Stimulated activated CD8-positive, alpha-beta memory T cell treated with anti-CD3 and anti-CD28 coated beads, Interleukin-2, amount 100 ng/mL, for 1 hour (primary cell): ENCODE measurements at places on chromosomes 12 and 14.

DNA sequence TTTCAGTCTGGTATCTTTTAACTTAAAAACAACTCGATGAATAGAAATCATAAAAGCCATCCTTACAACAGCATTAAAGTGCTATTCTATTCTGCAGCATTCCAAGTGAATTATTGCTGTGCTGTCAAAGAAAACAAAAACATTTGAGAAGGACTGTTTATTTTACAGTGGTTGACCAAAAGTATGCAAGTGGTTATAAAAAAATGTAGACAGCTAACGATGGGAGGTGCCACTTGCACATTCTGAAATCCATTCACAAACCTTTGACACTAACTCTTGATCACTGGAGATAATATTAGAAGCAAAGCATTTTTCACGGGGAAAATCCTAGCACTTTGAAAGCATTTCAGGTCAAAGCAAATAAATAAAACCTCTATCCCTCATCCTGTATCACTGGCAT is 55.6 kb downstream of the HMGA2 start:
- DNase-seq: no peak

DNA sequence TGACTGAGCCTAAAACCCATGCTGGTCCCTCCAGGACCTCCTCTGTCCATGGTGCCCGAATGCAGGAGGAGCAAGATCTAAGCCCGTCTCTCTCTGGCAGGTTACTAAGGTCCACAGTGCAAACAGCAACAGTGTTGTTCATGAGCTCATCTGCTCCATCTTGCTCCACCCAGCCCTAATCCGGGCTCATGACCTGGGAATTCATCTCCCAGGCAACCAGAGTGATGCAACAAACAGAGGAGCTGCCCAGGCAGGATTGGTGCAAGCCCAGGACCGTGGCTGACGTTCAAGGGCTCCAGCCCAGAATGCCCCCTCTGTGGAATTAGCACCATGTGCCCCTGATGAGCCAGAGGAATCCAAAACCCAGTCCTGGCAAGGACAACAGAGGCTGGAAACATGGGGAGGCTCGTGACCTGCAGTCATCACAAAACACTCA is 29.9 kb downstream of the HSPB8 start:
- DNase-seq: no peak

DNA sequence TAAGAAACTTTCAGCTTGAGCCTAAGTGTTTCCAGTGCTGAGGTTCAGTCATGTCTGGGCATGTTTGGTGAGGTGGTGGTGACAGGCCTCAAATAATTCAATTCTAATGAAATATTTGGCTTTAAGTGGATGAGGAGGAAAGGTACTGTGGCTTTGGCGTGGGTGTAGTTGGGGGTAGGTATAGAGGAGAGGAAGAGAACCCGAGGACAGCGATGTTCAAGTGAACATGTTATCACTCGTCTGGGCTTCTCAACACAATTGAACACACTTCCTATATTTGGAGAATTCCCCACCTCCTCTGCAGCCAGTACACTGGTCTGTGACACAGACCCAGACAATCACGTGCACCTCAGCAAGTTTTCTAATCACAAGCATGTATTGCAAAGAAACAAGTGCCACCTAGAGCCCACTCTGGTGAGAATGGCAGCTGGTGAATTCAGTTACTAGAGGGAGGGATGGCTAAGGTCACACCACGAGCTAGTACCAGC is 53.0 kb downstream of the IFNG-AS1 start:
- DNase-seq: no peak

DNA sequence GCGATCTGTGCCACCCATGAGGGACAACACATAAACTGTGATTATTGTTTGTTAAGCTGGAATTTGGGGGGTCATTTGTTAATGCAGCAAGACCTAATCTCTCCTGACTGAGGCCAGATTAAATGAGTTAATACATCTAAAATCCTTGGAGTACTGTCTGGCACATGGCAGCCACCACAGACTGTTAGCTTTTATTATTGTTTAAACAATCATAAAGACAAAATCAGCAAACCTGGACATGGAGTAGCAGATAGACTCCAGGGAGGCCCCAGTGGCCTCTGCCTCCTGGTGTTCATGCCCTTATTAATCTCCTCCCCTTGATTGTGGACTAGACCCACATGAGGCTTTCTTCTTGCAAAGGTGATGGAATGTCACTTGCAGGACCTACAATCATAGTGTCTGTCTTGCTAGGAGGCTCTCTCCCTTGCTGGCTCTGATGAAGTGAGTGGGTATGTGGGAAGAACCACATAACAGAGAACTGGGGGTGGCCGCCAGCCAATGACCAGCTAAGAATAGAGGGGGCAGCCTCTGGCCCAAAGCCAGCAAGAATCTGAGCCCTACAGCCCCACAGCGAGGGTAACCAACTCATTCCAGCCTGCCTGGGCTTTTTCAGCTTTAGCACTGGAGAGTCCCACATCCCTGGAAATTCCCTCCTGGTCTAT is 142.0 kb downstream of the SCARB1 start:
- DNase-seq: no peak

DNA sequence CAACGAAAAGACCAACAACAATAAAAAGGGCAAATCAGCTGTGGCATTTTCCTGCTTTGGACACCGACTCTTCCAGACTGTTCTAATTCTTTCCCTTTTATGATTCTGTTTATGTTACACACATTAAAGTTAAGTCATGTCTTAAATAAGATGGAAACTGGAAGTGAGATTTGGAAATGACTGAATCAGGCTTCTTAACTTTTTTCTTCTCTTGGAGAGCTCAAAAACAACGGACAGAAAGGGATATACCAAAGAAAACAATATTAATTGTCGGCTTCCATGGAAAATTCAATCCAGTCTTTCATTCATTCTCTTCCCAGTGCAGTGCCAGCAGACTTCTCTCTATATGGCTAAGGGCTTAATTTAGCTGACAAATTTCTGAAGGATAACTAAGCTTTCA is 214.9 kb upstream of the DDHD1 start:
- DNase-seq: no peak

DNA sequence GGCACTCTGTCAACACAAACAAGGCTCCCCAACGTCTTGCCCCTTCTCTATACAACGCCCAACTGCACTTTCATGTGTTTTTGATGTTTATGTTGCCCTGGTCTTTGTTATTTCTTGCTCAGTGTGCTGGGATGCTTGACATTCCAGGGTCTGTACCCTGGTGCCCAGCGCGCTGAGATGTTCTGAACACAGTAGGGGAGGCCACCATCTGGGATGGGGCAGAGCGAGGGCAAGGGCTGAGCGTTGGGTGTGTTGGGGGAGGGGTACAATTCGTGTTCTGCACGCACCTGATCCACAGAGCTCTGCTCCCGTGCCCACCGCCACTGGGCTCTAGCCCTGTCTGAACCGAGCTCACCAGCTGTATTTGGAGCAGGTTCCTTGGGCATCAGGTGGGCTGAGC is 52.9 kb downstream of the ISCA2 start:
- no peak for DNase-seq

DNA sequence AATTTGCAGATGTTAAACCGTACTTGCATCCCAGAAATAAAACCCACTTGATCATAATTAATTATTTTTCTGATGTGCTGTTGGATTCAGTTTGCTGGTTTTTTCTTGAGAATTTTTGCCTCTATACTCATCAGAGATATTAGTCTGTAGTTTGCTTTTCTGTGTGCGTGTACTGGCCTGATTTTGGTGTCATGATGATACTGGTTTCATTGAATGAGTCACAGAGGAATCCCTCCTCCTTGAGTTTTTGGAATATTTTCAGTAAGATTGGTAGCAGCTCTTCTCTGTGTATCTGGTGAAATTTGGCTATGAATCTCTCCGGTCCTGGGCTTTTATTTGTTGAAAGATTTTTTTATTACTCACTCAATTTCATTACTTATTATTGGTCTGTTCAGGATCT is 100.4 kb upstream of the PMCH start:
- DNase-seq: no peak

- DNase-seq: no peak
Observed at GRCh38 chr14:48710133-48710532, 876.0 kb downstream of the RPS29 start.
